ENCODE measurements at places on chromosomes 3 and 15.

DNA sequence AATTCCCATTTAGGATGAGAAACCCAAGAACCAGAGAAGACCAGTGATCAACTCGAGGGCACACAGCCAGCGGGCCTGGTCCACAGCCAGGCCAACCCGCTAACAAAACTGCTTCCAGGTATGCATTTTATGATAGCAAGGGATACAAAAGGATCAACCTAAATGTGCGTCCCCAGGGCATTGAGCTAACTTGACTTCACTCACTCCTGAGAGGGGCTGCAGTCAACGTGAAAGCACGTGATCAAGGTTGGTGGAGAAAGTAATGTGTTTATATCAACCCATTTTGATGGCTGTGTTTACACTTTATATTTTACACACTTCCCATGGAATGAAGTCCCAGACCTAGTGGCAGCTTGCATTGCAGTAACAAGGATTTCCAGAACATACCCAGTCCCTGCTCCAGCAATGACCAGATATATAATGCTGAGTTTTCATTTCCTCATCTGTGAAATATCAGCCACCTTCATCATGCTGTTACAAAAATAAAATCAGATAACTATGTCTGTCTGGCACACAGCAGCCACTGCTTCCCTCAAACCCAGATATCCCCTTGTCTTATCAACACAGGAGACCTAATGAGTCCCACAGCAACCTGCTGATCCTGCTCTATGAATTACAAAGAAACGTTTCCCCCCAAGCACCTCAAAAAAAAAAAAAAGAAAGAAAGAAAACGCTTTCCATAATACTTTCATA lies 2.0 kb downstream of the KLHL6 start:
- peak; percentile 44 for DNase-seq

DNA sequence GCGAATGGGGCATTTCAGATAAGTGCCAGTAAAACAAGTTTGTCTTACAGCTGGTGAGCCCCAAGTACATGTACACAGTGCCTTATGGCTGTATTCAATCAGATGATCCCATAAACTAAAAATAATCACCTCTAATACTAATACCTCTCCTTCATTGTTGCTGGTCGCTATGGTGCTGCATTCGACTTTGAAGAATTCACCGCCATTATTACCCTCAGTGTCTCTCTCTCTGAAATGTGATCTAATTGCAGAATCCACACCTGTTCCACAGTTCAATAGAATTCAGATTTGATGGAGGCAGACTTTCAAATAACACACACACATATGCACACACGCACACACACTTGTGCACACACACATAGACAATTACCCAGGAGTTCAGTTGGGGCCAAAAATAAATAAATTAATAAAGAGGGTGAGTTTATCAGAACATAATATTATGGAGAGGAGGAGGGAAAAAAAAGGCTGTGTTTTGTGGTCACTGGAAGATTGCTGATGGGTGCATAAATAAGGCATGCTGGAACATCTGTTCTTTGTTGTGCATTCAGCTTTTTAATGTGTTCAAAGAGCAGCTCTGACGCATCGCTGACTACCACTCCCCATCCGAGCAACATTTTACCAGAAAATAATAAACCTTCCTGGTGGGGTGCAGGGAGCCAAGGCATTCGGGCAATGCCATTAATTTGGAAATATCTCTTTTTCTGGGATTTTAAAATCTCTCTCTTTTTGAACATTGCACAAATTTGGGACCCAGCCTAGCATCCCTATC lies 235.7 kb downstream of the SATB1 start:
- no peak for DNase-seq

DNA sequence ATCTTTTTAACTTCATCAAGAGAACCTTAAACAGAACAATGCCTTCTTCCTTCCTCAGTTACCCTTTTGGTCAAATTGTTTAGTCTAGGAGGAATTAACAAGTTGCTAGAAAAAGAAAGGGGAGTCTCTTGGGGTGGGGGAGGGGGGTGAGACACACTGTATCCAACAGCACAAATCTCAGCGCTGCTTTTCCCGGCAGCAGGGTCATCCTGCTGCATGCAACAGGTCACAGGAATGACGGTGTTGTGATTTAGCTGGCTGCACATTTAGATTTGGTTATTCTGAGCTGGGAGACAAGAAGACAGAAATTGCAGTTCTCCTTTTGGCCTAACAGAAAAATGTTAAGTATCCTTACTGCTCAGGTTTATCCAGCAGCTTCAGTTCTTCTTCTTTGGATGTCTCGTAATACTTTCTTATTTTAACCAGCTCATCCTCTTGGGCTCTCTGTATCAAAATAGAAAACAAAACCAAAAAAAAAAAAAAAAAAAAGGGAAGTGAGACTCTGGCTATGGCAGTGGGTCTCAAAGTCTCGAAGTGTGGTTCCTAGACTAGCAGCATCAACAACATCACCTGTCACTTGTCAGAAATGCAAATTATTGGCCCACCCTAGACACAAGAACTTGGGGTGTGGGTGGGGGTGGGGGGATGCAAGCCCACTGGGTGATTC lies 190.5 kb downstream of the GREM1 start:
- DNase-seq: peak; percentile 45

DNA sequence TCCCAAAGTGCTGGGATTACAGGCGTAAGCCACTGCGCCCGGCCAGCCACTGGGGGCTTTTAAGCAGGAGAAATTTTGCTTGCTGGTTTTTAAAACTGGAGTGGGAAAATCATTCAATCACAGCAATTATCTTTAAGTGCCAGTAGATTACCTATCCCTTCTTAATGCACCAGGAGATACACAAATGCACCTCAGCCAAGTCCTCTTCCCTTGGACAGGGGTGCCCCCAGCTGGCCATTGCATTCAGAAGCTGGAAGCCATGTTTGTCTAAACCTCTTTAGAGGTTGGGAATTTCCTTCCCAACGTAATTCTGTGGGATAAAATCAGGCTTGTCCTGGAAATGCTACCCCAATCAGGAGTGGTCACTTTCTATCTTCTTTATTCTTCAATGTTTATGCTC lies 26.6 kb downstream of the MIX23 start:
- peak; percentile 62 for DNase-seq

DNA sequence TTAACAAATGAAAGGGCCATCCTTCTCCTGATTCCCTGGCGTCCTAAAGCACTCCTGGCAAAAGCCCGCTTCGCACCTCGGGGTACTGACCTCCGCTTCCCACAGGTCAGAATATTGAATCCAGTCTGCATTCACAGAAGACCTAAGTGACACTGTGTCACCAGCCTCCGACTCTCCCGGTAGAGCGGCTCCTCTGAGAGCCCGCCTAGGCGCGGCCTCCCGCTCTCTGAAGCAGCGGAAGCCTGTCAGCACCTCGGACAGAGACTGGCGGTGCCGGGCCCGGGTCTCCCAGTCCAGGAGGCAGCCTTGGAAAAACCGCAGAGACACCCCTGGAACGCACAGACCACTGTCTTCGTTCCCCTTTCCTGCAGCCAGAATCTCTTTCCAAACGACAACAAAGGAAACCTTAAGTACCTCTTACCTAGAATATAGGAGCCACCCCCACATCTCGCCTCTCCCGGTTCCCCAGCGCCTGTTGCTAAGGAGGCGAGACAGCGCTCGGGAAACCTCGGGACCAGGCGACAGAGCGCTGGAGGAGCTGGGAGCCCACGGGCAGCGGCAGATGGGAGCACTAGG lies 1.2 kb downstream of the GABRB3 start:
- no peak for DNase-seq

GRCh38 chr3:9061634-9062033 lies 98.4 kb upstream of the RAD18 start:
- DNase-seq: no peak

DNA sequence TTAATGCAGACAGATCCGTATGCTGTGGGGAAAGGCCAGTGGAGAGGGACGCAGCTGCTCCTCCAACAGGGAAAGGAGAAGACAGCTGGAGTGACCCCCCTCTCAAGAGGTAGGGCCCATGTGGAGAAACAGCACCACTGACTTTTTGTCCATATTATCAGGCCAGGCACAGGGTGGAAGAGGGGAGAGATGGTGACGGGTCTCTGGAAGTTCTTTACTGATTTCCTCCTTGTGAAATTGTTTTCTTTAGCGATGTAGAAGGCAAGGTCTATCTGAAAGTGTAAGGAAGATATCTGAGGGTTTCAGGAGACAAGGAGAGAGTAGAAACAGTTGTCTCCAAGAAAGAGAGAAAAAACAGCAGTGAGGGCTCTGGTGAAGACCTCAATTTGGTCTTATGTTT lies 338.8 kb downstream of the VPS13C start:
- DNase-seq: no peak

- DNase-seq: no peak
Observed at GRCh38 chr3:194587438-194587931, 45.7 kb downstream of the TMEM44 start.

GRCh38 chr3:186909078-186909853 lies 21.1 kb upstream of the ST6GAL1 start:
- peak; percentile 12 for DNase-seq

DNA sequence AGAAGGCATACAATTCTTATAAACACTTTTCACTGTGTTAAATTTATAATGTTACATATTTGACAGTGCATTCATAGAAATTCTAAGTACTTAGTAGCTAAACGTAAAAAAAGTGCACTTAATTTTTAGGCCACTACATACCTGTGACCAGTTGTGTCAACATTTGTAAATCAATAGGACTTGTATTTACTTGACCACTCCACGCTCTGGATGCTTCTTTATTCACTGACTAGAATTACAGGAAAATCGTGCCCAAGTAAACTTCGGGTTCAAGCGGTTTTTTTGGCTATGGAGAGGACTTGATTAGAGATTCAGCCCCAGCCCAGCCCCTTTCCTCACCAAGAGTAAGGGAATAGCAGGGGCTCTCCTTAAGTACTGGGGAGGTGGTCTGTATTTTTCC lies 21.8 kb downstream of the WDR53 start:
- DNase-seq: no peak

DNA sequence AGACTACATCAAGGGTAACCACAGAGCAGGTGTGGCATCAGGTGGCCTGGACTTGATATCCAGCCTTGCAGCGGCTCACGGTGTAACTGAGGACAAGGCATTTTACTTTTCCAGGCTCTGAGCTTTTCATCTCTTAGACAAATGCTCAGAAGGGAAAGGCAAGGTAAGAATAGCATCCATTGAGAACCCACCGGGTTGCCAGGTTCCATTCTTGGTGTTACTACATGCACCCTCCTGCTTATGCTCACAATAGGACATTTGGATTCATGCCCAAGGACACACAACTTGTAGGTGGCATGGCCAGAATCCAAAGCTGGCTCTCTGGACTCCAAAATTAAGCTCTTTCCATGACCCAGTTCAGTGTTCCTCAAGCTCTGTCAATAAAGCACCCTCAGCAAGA lies 85.5 kb downstream of the CCNL1 start:
- no peak for DNase-seq

GRCh38 chr3:49296781-49297411 lies 19.9 kb upstream of the C3orf62 start:
- DNase-seq: no peak

GRCh38 chr3:148366743-148367410 lies 330.8 kb upstream of the AGTR1 start:
- DNase-seq: peak; percentile 28

DNA sequence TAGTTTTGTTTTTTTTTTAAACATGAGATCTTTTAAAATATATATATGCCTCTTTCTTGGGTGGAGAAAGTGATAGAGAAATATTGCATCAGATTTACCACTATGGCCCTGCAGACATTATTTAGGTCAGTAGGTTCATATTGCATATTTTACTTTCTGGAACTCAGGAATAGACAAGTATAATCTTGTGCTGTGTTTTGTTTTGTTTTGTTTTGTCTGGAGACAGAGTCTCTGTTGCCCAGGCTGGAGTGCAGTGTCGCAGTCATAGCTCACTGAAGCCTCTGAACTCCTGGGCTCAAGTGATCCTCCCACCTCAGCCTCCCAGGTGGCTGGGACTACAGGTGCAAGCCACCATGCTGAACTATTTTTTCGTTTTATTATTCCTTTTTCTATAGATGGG lies 21.5 kb upstream of the DUT start:
- no peak for DNase-seq

GRCh38 chr15:48966595-48967301 lies 3.0 kb upstream of the SHC4 start:
- peak; percentile 72 for DNase-seq

DNA sequence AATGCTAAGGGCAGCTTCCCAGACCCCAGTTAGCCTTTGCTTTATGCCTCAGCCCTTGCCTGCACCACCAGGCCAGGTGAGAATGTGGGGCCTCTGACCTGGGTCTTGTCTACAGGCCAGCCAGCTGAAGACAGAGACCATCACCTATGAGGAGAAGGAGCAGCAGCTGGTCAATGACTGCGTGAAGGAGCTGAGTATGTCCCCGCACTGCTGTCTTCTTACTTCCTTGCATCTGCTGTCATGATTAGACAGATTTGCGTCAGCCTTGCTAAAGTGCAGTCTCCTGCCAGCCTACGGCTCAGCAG lies 74.6 kb downstream of the CCK start:
- DNase-seq: no peak

GRCh38 chr3:46854555-46854991 lies 8.7 kb downstream of the MYL3 start:
- DNase-seq: no peak

DNA sequence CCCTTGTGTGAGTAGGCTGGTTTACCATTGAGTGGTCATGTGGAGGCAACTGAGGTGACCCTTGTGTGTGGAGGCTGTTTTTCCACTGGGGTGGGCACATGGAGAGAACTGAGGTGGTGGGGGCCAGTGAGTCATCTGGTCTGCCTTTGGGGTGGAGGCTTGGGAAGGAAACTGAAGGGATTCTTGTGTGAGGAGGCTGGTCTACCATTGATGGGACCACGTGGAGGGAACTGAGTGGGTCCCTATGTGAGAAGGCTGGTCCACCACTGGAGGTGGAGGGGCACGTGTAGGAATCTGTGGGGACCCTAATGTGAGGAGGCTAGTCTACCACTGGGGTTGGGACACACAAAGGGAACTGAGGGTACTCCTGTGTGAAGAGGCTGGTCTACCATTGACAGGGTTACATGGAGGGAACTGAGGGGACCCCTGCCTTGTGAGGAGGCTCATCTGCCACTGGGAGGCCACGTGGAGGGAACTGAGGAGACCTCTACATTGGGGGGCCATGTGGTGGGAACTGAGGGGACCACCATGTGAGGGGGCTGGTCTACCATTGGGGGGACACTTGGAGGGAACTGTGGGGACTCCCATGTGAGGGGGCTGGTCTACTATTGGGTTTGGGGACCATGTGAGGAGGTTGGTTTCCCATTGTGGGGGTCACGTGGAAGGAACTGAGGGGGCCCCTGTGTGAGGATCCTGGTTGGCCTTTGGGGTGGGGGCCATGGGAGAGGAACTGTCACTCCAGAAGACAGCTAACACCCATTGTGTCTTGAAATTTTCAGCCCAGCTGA lies 164.5 kb downstream of the WNT7A start:
- DNase-seq: no peak

Data from OCI-M1 (cell line).